ENCODE measurements at places on chromosomes 4 and X. TPM values are rescaled to one million over a fixed set of nuclear protein-coding genes. Genes with fewer than 3 reads are reported as not detected.

TCP11X2 gene
- 0.88 TPM for total RNA-seq

RAPGEF2 gene
- total RNA-seq: 70.4 TPM

GPR82 gene
- not detected for total RNA-seq

GRCh38 chr4:52952540-52952939 is 90.4 kb downstream of the RASL11B start:
- DNase-seq: no peak
- H3K27me3 ChIP-seq: no peaks in the 10 kb centered on the region
- H3K4me3 ChIP-seq: no peak overlapping the region
- H3K27ac ChIP-seq: no peak overlapping the region
- no peaks in the 10 kb centered on the region for H3K36me3 ChIP-seq
- H3K4me1 ChIP-seq: peaks cover 37% of the 10 kb centered on the region

DNA sequence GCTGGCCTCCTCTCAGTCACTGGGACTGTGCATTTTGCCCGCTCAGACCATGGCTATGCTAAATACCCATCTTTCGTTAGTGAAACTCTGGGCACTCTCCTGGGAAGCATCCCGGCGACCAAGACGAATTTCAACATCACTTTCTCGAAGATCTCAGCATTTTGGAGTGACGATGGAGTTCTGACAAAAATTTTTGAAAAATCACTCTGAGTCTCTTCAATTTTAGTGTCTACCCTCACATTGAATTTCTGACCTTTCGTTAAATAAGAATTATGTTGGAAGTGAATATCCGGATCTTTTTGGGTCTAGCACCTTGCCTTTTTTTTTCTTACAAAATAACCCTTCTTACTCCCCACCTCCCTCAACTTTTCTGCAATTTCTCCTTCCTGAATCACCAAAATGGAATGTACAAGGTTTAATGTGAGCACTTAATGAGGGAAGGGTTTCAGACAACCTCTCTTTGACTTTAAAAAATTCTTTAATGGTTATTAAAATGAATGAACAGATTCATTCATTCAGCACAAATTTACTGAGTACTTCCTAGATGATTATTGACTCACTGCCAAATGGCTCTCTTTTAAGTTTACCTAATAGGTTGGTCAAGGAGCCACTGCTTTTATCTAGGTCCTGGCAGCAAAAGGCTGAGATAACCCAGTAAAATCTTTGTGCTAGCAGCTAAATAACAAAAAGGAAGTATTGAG is 746 bp upstream of the AADAT start:
- peaks cover 16% of the 10 kb centered on the region for H3K27me3 ChIP-seq
- no peak for DNase-seq
- no peak overlapping the region for H3K27ac ChIP-seq
- peaks cover 8% of the 10 kb centered on the region for H3K36me3 ChIP-seq
- peak overlapping the region; percentile 64 for H3K4me3 ChIP-seq
- peaks cover 7% of the 10 kb centered on the region for H3K4me1 ChIP-seq

DNA sequence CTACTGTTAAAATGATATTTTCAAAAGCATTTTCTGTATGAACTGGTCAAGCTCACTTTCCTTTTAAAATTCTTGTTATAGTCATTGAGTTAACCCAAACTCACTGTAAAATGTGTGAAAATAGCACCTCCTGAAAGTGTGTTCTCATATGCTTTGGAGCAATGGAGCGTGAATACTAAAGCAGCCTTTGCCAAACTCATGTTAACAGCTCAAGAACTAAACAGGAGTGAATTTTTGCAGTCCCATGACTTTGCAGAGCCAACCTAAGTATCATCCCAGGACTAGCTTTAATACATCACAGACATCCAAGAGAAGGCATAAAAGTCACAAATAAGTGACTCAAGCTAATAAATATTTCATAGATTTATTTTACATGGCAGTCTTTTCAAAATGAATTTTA is 2.3 kb downstream of the AMMECR1 start:
- H3K4me1 ChIP-seq: peaks cover 6% of the 10 kb centered on the region
- H3K4me3 ChIP-seq: peak overlapping the region; percentile 78
- no peaks in the 10 kb centered on the region for H3K36me3 ChIP-seq
- H3K27ac ChIP-seq: no peak overlapping the region
- no peak for DNase-seq

Measured in neural progenitor cell (in vitro differentiated cells).